ENCODE measurements at places on chromosomes 6 and 20.

DNA sequence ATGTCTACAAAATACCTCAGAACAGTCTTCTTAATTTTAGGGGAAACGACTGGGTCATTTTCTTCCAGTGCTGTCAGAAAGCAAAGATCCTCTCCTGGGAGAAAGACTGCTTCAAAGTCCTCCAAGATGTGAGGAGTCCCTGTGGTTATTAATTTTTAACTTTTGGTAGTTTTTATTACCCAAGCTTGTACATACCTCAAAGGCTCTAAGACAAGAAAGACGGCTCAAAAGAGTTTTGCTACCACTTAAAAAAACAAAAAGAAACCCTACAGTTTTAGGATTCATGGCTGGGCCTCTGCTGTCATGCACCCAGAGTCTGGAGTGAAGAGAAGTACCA, 56.1 kb upstream of the APCDD1L start:
- no peak for DNase-seq

GRCh38 chr6:155985660-155986138, 530.1 kb upstream of the NOX3 start:
- DNase-seq: no peak

DNA sequence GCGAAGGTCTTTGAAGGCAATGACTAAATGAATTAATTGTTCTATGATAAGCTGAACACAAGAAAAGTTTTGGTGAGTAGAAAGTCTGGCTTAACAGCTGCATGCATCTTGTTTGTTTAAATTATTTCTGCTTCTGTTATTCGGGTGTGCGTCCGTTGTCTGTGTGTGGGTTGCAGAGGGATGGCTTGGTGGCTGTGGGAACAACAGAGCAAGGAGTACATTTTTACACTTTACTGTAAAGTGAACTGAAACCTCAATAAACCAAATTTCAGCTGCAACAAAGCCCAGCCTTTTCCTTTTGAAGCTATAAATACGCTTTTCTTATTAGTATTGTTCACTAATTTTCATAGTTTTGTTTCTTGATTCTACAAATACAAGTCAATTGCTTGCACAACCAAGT, 3.5 kb upstream of the LAMP5 start:
- DNase-seq: no peak

GRCh38 chr6:157774153-157775135, 48.6 kb upstream of the SNX9 start:
- no peak for DNase-seq

- DNase-seq: no peak
Measured at GRCh38 chr6:2866171-2866846, 24.6 kb upstream of the SERPINB1 start.

GRCh38 chr20:20259533-20259932, 108.4 kb upstream of the INSM1 start:
- DNase-seq: no peak

- no peak for DNase-seq
Measured at GRCh38 chr6:149448821-149449453, 35.9 kb downstream of the ZC3H12D start.

DNA sequence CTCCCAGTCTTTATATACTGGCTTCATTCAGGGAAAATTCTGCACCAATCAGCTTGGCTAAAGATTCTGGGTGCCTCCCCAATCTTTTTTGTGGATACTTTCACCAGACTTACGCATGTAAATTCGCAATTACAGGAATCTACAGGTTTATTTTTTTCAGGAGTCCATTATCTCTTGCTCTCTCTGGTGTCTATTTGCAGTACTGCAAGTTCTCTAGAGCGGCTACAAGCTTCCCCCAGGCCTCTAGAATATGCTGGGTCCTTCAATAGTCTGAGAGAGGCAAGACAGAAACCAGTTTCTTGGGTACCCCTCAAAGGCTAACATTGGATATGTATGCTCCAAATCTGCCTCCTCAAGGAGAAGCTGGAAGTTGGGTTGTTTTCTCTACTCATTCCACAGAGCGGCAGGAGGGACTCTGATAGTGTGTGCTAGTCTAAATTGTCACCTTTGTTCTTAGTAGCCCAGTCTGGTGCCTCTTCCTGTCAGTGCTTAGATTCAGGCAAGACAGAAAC, 58.5 kb downstream of the SUN5 start:
- DNase-seq: no peak

- no peak for DNase-seq
Measured at GRCh38 chr20:43450841-43451799, 6.6 kb upstream of the SRSF6 start.

- DNase-seq: no peak
Measured at GRCh38 chr6:1817033-1817761, 207.5 kb downstream of the FOXC1 start.

DNA sequence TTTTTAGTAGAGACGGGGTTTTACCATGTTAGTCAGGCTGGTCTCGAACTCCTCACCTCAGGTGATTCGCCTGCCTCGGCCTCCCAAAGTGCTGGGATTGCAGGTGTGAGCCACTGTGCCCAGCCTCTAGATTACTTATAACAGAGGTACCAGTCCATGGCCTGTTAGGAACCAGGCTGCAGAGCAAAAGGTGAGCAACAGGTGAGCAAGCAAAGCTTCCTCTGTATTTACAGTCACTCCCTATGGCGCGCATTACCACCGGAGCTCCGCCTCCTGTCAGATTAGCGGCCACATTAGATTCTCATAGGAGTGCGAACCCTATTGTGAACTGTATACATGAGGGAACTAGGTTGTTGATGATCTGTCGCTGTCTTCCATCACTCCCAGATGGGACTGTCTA, 178.0 kb upstream of the SALL4 start:
- no peak for DNase-seq

DNA sequence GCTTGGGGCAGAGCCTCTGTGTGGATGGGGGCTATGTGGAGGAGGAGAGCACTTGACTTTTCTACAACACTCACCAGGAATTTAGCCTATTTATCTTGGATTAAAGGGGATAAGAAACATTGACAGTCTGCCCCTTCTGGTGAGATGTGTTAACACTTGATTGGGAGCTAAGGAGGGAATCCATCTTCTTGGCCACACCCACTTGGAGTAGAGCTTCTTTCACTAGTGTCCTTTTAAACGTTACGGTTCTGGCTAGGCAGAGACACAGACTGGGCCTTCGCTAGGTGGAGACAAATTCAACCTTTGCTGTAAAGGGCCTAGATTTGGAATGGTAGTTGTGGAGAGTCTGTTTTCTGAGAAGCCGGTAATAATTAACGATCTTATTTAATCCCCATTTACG, 15.5 kb upstream of the TPBG start:
- no peak for DNase-seq

GRCh38 chr6:18388942-18389341, 1.8 kb downstream of the RNF144B start:
- DNase-seq: no peak

DNA sequence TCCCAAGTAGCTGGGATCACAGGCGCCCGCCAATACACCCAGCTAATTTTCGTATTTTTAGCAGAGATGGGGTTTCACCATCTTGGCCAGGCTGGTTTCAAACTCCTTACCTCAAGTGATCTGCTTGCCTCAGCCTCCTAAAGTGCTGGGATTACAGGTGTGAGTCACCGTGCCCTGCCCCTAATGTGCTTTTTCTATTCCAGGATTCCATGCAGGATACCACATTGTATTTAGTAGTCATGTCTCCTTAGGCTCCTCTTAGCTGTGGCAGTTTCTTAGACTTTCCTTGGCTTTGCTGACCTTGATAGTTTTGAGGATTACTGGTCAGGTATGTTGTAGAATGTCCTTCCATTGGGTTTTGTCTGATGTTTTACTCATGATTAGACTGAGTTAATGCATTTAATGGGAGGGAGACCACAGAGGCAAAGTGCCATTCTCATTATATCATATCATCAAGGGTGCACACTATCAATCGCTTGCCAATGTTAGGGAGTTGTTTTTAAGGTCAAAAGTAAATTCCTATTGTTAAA, 39.6 kb upstream of the TNFAIP3 start:
- DNase-seq: no peak

DNA sequence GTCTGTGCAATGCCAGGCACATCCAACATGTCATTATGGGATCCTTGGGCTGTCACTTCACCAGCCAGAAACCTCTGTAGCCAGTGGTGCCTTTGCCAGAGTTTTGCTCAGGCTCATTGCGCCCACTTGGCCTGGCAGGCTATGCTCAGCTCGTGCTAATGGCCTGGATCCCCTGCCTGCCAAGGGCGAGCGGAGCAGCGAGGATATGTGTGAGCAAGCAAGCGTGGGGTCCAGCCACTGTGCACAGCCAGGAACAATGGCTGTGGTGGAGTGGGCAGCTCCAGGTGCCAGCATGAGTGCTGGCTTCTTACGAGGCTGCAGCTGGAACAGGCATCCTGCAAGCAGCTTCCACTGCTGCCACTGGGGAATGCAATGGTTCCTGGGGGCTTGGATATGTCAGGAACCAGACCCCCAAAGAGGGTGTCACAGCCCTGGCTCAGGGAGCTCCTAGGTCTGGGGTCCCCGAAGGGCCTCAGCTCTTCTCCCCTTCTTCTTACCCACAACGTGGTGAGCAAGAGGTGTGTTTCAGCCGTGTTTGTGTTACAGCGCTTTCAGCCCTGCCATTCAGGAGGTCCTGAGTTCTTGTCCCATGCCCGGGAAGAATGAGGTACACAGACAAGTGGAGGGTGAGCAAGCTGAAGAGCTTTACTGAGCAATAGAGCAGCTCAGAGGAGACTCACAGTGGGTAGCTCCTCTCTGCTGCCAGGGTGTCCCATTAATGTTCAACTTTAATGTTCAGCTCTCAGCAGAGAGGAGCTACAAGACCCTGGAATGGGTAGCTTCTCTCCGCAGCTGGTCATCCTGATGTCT, 22.3 kb upstream of the TOP1 start:
- no peak for DNase-seq

DNA sequence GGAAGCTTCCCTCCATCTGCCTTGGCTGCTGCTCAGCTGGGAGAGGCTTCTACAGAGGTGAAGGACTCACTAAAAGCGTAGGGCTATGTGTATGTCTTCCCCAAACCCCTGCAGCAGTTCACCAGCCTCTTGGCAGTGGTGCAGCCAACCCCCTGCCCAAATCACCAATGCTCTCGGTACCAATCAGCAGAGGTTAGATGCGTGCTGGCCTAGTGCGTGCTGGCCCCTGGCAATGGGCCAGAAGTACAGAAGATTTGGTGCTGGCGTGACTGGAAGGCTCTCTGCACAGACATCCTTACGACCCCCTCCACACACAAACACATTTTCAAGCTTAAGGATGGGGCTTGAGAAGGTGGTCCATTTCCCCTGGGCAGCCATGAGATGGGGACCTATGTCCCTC, 79.0 kb downstream of the MRPL14 start:
- no peak for DNase-seq

- peak; percentile 23 for DNase-seq
Measured at GRCh38 chr20:1844325-1845162, 50.7 kb upstream of the SIRPA start.

DNA sequence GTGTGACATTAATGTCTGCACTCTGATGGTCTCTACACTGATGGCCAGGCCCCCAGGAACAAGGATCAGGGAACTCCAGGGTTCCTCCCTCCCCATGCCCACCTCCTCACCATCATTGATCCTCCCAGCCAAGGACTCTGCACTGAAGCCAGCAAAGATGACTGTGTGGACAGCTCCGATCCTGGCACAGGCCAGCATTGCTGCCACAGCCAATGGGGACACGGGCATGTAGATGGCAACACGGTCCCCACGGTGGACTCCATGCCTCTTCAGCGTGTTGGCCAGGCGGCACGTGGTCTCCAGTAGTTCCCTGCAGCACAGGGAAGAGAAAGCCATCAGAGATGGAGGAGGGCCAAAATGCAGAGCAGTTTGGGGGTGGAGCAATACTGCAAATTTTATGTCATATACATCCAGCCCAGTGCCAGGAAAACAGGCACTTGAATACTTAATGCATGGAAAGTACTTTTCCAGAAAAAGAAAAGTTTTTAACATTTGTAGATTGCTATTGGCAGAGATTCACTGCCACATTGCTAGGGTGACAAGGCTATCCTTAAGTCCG, 27.2 kb downstream of the ACSS1 start:
- no peak for DNase-seq

DNA sequence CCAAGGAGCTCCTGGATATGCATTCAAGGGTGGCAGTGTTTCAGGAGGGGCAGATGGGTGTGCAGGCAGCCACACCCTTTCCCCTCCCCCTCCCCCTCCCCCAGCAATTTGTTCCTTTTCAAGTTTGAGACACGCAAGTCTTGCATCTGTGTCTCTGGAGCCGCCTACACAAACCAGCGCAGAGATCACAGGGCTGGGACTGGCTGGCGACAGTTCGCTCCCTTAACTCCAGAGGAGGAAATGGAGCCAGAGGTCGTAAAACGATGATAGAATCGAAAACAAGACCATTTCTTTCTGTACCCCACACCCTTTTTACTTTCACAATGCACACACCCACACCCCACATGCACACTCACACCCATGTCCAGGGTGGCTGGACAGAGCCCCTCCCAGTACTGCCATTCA, 163.1 kb downstream of the LY86 start:
- peak; percentile 29 for DNase-seq

DNA sequence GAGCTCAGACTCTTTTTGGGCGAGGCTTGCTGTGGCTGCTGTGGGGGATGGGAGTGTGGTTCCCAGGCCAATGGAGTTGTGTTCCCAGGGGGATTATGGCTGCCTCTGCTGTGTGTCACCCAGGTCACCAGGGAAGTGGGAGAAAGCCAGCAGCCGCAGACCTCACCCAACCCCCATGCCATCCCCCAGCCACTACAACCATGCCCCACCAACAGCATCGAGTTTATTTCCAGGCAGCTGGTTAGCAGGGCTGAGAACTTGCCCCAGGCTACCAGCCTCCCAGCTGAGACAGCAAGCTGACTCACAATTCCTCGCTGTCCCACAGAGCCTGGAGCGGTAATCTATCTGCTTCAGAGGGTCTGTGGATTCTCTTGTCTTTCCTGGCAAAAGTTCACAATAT, 331.7 kb downstream of the FRK start:
- DNase-seq: no peak

- no peak for DNase-seq
Measured at GRCh38 chr20:33910529-33911327, 83.0 kb upstream of the RALY start.

DNA sequence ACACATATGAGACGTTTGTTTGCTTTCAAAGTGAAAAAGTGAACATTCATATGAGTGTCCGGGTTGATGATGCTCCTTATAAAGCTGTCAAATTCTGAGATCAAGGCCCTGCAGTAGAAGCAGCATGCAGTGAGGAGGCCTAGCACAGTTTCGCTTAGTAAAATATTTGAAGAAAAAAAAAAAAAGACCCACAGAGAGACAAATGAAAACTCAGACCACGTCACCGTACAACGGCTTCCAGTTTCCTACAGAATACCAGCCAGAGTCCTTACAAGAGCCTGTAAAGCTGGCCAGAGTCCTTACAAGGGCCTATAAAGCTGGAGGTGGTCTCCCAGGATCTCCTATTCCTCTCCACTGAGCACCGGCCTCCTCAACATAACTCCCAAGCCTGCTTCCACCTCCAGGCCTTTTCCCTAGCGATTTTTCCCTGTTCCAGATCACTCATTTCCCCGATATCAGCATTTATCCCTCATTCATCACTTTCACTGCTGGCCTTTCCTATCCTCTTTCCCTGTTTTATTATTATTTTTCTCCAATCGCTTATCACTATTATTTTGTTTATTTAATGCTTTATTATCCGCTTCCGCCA, 1.5 kb upstream of the HMGN4 start:
- DNase-seq: peak; percentile 43

- no peak for DNase-seq
Measured at GRCh38 chr6:136812174-136812573, 10.2 kb upstream of the PEX7 start.

All from activated naive CD4-positive, alpha-beta T cell treated with anti-CD3 and anti-CD28 coated beads, Interleukin-2, amount 50 U/mL, for 16 hours (primary cell).